ENCODE measurements at places on chromosomes 3 and 15. TPM values are rescaled to one million over a fixed set of nuclear protein-coding genes. Genes with fewer than 3 reads are reported as not detected.

Gene SEMA3B
- 23.0 TPM for total RNA-seq

Gene ANKRD63
- total RNA-seq, result not detected

Gene PRICKLE2
- total RNA-seq, result 7.5 TPM

Gene UROC1
- total RNA-seq, result not detected

Gene FHIT
- total RNA-seq, result not detected

Gene IL17RB
- total RNA-seq, result not detected

Gene PLA2G4D
- total RNA-seq, result not detected

Gene CLK3
- total RNA-seq, result 121 TPM

Gene DISP2
- total RNA-seq, result 0.35 TPM

Gene ISL2
- 1.7 TPM for total RNA-seq

Gene BNC1
- total RNA-seq, result 8.7 TPM

Gene GPR87
- total RNA-seq, result 3.2 TPM

Gene HYAL2
- 83.3 TPM for total RNA-seq

Gene C3orf22
- total RNA-seq, result not detected

Gene CCDC39
- not detected for total RNA-seq

Gene THOC7
- 75.7 TPM for total RNA-seq

Gene RPL4
- 5,812 TPM for total RNA-seq

Gene FGF12
- under 0.01 TPM for total RNA-seq

Data from myometrial cell (primary cell).